ENCODE measurements at places on chromosomes 7 and 10. TPM values are rescaled to one million over a fixed set of nuclear protein-coding genes. Genes with fewer than 3 reads are reported as not detected.

Gene MASTL
- total RNA-seq: 4.7 TPM

DNA sequence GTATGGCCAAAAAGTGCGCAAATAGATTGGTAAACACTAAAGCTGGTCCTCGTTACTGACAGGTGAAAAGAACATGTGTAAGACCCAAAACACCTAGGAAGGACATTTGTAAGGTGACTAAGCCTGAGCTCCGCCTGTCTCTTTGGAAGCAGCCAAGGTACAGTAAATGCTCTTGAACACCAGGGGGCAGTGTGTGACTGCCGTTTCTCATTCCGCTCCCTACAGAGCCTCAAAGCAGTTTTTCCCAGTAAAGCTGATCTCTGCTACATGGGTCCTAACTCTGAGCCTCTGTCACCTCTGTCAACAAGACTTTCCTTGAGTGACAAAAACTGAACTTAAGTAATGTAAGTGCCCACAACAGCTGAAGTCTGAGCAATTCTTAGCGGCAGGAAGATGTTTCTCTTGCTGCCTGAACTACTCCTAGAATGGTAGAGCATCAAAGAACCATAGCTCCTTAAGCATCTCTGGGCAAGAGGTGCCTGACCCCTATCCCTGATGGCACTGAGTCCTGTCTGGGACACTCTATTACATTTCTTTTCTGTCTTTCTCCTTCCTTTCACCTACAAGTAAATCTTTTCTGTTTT, 238.0 kb upstream of the INHBA start:
- no peaks in the 10 kb centered on the region for H3K27me3 ChIP-seq
- H3K36me3 ChIP-seq: no peaks in the 10 kb centered on the region
- no peak overlapping the region for H3K27ac ChIP-seq
- no peak for DNase-seq
- H3K4me1 ChIP-seq: peaks cover 6% of the 10 kb centered on the region
- H3K4me3 ChIP-seq: no peak overlapping the region

- peaks cover 38% of the 10 kb centered on the region for H3K36me3 ChIP-seq
- no peaks in the 10 kb centered on the region for H3K27me3 ChIP-seq
- DNase-seq: no peak
- no peak overlapping the region for H3K27ac ChIP-seq
- no peak overlapping the region for H3K4me3 ChIP-seq
Measured at GRCh38 chr7:244974-245373, 45.0 kb upstream of the FOXL3 start.

Gene TLX1
- not detected for total RNA-seq

Gene MAT1A
- total RNA-seq: not detected

GRCh38 chr7:151033864-151034249, 5.6 kb downstream of the ABCB8 start:
- H3K36me3 ChIP-seq: peaks cover 20% of the 10 kb centered on the region
- H3K27me3 ChIP-seq: no peaks in the 10 kb centered on the region
- peaks cover 11% of the 10 kb centered on the region for H3K4me1 ChIP-seq
- no peak overlapping the region for H3K4me3 ChIP-seq

Gene NKX2-3
- 0.42 TPM for total RNA-seq

- DNase-seq: no peak
- H3K36me3 ChIP-seq: no peaks in the 10 kb centered on the region
- H3K4me1 ChIP-seq: peaks cover 10% of the 10 kb centered on the region
- H3K4me3 ChIP-seq: no peak overlapping the region
- H3K27ac ChIP-seq: no peak overlapping the region
Measured at GRCh38 chr7:81685270-81685868, 84.5 kb downstream of the HGF start.

Data from thoracic aorta (tissue), 2 donors.